Activated T-cell treated with anti-CD3 and anti-CD28 coated beads, Interleukin-2, amount 50 U/mL, for 1 hour (primary cell): ENCODE measurements at places on chromosomes 4 and X.

DNA sequence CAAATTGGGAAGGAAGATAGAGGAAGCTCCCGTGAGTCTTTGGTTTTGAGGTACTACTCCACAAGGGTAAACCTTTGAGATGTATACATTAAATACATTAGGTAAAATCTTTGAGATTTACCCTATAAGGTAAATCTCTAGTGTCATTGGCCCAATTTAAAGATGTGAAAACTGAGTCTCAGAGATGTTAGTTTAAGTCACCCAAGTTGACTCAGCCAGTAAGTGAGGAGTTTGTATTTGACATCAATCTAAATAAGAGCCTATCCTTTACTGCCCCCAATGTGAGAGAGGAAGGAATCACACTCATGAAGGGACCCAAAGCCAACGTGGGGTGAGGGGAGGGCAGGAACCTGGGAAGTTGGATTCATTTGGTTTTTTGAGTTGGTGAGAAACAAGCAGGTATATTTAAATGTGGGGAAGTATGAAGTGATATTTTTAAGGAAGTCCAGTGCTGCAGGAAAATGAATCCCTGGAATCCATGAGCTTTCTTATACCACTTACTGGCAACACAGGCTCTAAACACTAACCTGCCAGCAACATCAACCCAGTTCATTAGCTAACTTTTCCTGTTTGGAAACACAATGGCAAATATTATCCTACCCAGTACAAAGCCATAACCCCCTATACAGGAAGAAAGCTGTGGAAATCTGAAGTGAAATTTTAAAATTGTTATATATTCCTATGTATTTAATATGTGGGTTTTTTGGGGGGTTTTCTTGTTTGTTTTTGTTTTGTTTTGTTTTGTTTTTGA is 55.3 kb downstream of the PALLD start:
- no peak for DNase-seq

DNA sequence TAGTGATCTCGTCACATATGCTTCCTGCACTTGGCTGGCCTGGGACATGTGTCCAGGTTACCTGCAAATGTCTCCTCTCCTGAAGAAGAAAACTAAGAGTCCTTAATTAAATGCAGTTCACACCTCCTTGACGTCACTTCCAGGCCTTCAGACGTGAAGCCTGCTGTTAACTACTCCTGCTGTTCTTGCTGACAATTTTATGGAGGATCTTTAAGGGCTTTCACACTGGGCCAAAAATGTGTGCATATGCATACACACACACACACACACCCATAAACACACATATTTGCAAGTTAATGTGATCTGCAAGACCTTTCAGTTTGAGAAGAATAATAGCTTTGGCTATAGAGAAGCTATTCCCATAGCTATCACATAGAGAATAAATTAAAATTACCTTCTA is 267.9 kb downstream of the AFF2 start:
- DNase-seq, result no peak

- peak; percentile 71 for DNase-seq
Observed at GRCh38 chrX:130110379-130111219, at the start of gene ELF4. TSS of gene ELF4 (minus strand) at chrX:130110497. CDS start at chrX:130081330, 29,167 bp downstream.

- no peak for DNase-seq
Observed at GRCh38 chr4:140870427-140870826, 114.2 kb upstream of the TBC1D9 start.
